Left ventricle myocardium inferior (tissue), 1 donor: ENCODE measurements at places on chromosomes 11 and 22. TPM values are rescaled to one million over a fixed set of nuclear protein-coding genes. Genes with fewer than 3 reads are reported as not detected.
A peak's percentile ranks its signal among the peaks of the same experiment; 100 is the strongest.

DNA sequence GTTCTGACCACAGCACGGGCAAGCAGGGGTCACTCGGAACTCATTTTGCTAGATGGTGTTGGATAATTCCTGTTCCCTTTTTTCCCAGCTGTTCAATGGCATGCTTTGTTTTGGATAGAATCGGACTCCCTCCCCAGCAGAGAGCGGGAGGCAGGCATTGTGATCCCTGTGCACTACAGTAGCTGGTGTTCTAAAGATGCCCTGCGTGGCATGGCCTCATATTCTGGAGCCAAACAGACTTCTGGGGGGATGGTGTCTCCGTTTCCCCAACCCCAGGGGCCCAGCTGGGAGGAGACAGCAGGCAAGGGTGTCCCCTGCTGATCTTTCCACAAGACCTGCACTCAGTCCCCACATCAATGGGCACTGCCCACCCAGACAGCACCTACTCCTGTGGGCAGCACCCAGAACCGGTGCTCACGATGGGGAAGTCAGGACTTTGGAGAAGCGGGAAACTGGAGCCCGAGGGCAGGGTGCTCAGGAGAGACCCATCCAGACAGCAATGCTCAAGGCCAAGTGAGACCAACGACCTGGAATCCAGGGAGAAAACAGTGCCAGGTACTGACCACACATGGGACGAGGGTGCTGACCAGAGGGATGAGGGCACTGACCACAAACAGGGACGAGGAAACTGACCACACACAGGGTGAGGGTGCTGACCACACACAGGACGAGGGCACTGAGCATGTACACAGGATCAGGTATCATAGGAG is 934.9 kb downstream of the BRD1 start:
- no peak for DNase-seq

GRCh38 chr22:46619830-46620501 is at the start of gene GRAMD4:
Gene GRAMD4 (plus strand): TSS chr22:46620386. CDS start chr22:46626800, 6,414 bp downstream.
- peak; percentile 74 for DNase-seq

DNA sequence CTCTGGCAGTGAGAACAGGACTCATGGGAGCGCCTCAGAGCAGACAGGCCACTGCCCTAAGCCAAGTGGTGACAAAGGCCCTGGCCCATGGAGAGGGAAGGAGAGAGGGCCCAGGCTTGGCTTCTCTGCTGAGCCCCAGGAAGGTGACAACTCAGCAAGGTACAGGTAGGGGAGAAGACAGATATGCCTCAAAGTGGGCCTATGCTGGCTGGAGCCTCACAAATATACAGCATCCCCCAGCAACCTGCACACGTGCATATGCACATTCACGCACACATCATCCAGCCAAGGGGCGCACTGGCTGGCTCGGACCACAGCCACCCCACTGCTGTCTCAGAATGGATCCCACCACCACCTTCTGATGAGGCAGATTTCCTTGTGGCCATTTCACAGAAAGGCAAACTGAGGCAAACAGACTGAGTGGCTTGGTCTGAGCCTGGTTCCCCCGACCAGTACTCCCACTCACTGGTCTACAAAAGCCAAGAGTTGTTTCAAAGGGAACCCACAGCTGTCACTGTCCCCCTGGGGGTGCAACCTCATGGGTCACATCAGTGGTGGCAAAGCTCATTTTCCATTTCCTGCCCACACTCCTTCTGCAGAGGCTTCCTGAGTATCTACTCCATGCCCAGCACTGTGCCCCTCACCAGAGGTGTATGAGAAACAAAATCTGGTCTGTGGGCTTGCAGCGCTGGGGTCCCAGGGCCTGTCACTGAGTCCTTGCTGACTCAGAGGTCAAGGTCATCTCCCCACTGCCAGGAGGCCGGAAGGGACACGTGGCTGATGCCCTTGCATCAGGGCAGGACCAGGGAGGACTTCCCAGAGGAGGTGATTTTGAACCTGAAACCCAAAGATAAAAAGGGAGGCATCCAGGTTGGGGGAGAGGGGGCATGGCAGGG is 67.3 kb upstream of the PRR5 start:
- DNase-seq, result no peak

DNA sequence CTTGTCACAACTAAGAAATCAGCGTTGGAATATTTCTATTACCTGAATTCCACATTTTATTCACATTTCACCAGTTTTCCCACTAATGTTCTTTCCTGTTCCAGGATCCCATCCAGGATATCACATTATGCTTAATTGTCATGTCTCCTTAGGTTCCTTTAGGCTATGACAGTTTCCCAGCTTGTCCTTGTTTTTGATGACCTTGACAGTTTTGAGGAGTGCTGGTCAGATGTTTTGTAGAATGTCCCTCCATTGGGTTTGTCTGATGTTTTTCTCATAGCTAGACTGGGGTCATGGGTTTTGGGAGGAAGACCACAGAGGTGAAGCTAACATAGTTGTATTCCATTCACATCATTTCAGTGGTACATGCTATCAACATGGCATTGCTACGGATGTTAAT is 80.8 kb upstream of the HEPHL1 start:
- DNase-seq, result no peak

DNA sequence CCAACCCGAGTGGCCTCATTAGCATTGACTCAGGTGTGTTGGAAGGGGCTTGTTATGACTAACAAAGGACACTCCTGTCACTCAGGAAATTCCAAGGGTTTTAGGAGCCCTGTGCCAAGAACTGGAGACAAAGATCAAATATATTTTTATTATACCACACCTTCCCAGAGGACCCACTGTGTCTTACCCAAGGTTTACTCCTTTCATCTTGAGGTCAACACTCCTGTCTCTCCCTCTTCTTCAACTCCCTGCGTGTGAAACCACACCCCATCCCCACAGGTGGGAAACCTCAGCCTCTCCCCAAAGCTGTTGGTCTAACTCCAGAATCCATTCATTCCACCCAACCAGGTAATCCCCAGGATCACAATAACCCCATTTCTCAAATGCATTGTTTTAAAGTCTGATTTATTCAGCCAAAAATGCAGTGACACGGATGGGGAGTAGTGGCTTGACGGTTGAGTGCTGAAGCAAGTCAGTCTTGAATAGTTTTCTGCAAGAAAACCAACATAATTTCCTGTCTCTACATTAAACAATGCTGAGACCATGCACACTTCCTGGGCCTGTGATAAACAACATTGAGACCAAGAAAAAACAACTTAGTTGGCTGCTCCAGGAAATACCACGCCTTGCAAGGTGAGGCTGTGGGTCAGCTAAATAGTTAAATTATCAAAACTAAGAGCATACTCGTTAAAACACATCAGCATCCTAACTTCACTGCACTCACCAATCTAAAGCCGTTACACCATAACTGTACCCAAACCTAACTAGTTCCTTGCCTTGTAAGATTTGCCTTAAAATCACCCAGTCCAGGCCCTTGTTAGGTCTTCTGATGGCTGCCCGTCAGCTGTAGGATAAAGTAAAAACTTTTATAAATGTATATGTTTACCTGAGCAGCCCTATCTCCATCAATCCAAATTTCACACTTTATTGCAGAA is 38.5 kb upstream of the SPON1 start:
- DNase-seq, result no peak

- peak; percentile 1 for DNase-seq
These were observed 76.3 kb downstream of the MORC2 start for GRCh38 chr22:30892286-30892685.

- no peak for DNase-seq
These were observed 7.4 kb upstream of the CCDC34 start for GRCh38 chr11:27370374-27370773.

DNA sequence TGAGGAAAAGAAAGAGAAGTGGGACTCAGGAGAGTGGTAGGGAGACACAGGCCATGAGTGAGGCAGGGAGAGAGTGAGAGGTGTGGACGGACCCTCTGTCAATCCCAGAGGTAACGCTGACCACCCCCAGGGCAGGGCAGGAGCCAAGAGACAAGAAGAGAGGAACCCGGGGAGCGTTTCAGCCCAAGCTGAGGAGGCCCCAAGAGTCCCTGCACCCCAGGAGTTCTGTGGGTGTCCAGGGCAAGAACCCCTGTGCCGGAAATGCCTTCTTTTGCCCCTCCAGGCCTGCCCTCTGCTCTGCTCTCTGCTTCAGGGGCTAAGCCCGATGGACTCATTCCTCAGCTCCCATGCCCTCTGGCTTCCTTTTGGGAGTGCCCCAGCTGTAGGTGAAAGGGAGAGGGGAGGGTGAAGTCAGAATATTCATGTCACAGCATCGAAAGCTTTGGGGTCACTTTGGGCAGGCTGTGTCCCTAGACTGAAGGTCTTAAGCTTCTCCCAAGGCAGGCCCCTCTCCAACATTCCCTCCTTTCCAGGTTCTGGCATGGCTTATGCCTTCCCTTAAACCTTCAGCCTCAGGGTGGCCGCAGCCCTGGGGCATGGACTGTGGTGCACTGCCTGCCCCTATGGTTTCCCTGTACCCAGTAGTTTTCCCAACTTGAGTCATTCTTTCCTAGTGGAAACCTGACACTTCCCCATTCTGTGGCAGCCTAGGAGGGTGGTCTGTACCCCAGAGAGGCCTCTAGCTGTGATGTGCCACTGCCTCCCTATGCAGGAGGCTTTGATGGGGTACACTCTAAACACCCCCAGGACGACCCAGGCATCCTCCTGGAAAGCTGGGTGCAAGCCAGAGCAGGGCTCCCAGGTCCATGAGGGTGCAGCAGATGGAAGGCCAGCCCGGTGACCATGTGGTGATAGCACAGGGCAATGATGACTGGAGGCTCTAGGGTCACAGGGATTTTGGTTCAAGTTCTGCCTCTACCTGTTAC is 27.1 kb downstream of the MYEOV start:
- DNase-seq, result no peak

The RASL10A gene
- 1.4 TPM for total RNA-seq

The HORMAD2 gene
- total RNA-seq, result not detected

- DNase-seq, result no peak
These were observed 30.6 kb upstream of the ROBO3 start for GRCh38 chr11:124834526-124835180.

DNA sequence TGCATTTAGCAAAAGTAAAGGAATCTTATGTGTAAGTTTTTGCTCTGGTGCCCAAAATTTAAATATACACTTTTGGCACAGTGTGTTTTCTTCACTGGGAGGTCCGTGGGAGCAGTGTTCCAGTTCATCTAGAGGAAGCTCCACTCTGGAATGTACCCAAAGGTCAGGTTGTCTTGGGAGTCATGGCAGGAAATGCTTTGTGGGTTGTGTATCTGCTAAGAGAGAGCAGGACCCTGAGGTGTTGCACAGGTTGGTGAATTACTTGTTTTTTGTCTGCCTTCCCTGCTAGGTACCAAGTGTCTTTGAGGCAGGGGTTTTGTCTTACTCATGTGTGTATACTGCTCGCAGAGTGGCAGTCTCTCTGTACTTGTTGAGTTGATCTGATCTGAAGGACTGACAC is 37.3 kb downstream of the DIXDC1 start:
- DNase-seq, result no peak
